ENCODE measurements at places on chromosomes 1 and 21.

DNA sequence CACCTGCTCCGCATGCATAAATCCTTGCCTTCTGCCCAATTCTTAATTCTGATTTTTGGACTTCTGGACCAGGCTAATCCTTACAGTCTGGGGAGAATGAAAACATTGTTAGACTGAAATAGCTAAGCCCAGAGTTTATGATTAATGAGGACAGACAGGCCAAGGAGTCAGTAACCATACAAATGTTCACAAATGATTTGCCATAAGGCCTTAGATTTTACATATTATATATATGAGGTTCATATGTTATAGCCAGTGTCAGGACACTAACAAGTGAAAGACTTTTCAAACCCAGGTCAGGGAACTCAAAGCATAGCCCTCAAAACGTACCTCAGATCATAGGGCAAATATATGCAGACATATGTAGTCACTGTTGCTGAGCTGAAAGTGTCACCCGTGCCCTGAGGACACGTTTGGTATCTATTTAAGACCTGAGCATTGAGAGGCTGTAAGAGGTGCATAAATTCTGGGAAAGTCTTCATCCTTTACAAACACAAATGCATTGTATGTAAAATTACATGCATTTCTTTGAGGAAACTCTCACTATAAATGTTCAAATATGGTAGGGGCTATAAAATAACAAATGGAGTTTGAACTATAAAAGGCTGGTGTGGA lies 45.3 kb upstream of the FBXO28 start:
- no peak for DNase-seq

DNA sequence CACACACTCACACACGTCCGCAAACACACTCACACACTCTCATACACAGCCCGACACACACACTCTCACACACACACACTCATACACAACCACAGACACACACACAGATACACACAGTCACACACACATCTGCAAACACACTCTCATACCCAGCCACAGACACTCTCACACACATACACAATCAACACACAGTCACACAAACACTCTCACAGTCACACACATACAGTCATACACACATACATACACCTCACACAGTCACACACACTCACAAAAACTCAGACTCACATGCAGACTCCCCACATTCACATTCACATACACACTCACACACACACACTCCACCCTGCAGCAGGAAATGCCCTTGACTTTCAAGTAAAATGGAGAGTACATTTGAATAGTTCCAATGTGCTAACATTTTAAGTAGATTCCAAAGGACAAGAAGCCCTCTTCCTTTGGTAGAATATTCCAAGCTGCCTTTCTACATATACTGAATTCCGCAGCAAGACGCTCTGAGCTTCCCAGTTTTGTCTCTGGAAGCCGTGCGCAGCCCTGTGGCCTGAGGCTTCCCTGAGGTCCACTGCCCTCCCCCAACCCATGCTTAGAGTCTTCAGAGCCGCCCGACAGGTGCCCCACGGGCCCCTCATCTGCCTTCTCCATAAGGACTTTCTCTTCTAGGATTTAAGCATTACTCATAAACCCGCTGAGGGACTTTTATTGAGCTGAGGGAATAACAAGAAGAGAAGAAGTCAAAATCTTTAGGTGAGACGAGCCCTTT lies 9.7 kb downstream of the BATF3 start:
- no peak for DNase-seq

- no peak for DNase-seq
These were observed 744 bp downstream of the MIER1 start for GRCh38 chr1:66925558-66925910.

- no peak for DNase-seq
These were observed 52.8 kb upstream of the LYPLAL1 start for GRCh38 chr1:219120624-219121544.

- DNase-seq = no peak
These were observed 106.0 kb downstream of the NTNG1 start for GRCh38 chr1:107246775-107247345.
